Activated CD8-positive, alpha-beta memory T cell treated with anti-CD3 and anti-CD28 coated beads for 24 hours (primary cell): ENCODE measurements at places on chromosomes 2 and 18.
A peak's percentile ranks its signal among the peaks of the same experiment; 100 is the strongest.

- no peak for DNase-seq
These were observed 654.3 kb downstream of the LRRTM4 start for GRCh38 chr2:76867854-76868253.

DNA sequence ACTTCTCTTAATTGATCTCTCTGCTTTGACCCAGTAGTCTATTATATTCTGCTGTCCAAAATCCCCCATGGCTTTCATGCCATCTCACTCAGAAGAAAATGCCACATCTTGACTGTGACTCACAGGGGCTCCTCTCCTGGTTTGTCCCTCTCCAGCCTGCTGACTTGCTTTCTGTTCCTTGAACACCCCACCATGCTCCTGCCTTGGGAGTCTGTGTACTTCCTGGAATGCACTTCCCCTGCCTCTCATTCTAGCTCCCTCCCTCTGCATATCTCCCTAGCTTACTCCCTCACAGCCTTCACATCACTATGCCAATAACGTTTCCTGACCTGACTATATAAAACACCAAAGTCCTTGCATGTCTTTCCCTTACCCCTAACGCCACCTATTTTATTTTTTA lies 167.2 kb downstream of the TRIB2 start:
- no peak for DNase-seq

DNA sequence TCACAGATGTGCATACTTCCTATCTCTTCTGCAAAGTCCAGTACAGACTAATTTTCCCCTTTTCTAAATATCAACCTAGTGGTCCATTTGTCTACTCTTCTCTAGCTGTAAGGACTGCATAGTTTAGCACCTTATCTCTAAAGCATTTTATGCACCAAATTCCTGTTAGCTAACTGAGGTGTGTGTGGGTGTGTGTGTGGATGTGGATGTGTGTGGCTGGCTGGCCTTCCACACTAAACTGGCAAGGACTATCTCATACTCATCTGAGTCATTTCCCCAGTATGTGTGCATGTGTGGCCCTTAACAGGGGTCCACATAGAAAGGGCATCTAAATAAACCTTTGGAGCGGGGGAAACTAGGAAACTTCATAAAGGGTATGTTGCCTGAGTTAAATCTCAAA lies 139.6 kb downstream of the TTC32 start:
- no peak for DNase-seq

- no peak for DNase-seq
These were observed 103.7 kb downstream of the CTAGE1 start for GRCh38 chr18:22314001-22314400.

DNA sequence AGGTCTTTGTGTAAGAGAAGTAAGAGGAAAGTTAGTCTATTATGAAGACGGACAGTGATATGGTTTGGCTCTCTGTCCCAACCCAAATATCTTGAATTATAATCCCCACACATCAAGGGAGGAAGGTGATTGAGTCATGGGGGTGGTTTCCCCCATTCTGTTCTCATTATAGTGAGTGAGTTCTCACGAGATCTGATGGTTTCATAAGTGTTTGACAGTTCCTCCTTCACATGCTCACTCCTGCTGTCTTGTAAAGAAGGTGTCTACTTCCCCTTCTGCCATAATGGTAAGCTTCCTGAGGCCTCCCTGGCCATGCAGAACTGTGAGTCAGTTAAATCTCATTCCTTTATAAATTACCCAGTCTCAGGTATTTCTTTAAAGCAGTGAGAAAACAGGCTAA lies 67.6 kb downstream of the NEURL3 start:
- no peak for DNase-seq

DNA sequence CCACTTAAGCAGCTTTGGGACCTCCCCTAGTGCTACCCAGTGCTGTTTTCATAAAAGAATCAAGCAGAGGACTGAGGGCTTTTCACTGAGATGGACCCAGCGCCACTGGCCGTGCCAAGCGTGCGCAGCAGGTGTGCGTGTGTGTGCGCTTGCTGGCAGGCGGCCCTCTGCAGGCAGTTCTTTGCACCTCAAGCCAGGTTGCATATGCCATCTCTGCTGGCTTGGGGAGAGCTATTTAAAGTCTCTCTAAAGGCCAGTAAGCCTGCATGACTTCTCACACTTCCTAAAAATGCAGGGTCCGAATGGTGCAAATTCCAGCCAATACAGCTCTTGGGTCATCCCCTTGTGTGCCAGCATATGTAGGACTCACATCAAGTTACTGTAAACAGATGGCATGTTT lies 255.5 kb downstream of the RNF152 start:
- DNase-seq = no peak

DNA sequence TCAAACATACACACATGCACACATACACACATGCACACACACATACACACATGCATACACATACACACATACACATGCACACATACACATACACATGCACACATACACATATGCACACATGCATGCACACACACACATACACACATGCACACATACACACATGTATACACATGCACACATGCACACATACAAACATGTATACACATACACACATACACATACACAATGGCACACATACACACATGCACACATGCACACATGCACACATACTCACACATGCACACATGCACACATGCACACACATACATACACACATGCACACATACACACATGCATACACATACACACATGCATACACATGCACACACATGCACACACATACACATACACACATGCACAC lies 137.2 kb downstream of the ACKR3 start:
- no peak for DNase-seq

DNA sequence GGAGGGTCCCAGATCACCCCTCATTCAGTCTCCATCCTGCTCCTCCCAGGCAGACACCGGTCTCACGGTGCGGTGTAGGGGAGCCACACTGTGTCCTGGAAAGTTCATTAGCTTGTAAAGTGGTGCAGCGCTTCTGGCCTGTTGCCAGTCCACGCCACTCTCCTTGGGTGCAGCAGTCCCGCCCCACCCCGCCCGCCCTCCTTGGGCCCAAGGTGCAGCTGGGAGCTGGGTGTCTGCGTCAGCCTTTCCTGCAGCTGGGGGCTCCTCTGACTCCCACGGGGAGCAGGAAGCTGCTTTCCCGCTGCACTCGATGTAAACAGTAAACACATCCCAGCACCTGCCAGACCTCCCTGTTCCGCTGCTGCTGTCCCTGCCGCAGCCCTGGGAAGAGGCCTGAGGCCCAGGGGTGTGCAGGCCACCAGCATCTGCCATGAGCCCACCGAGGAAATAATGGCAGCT lies 53.8 kb upstream of the ASB18 start:
- no peak for DNase-seq

DNA sequence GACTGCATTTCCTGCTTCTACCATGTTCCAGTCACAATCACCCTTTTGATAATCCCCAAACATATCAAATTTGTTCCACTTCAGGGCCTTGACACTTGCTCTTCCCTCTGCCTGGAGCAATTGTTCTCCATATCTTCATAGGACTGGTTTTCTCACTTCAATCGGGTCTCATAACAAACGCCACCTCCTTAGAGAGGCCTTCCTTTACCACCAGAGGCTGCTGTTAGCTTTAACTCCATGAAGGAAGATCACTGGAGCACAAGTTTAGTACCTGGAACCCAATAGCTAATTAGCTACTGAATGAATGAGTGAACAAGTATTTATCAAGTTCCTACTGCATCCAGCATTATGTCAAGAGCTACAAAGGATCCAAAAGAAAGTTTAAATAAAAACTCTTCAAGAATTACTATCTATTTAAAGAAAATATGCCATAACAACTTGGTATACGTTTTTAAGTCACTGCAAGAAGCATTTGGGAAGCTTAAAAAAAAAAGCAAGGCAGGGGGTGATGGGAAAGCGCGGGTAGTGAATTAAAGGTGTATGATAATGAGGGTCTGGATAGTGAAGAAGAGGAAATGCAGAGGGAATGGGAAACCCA lies 58.8 kb downstream of the BAZ2B start:
- no peak for DNase-seq

DNA sequence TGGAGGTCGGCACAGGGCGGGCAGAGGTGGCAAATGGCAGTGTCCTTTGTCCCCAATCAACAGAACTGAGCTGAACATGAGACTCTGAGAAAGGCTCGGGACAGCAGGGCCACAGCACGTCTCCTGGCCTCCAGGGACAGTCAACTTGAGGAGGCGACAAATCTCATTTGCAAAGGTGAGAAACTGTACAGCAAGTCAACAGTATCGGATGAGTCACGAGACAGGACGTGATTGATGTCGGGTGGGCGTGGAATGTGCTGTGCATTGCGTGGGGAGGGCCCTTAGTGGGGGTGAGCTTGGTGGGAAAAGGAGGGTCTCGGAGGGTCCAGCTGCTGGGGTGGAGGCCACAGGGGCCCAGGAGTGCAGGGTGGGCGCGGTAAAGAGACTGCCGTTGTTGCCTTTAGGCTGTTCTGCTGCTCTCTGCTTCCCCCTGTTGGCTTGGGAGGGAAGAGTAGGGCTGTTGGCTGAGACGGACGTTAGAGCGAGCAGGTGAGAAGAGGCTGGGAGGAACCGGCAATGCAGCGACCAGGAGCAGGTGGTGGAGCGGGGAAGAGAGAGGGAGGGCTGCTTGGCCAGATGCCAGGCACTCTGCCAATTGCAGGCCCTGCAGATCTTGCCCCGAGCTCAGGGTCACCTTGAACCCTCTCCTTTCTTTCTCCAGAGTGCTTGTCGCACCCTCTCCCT lies 164.3 kb downstream of the BCL2 start:
- peak; percentile 92 for DNase-seq

DNA sequence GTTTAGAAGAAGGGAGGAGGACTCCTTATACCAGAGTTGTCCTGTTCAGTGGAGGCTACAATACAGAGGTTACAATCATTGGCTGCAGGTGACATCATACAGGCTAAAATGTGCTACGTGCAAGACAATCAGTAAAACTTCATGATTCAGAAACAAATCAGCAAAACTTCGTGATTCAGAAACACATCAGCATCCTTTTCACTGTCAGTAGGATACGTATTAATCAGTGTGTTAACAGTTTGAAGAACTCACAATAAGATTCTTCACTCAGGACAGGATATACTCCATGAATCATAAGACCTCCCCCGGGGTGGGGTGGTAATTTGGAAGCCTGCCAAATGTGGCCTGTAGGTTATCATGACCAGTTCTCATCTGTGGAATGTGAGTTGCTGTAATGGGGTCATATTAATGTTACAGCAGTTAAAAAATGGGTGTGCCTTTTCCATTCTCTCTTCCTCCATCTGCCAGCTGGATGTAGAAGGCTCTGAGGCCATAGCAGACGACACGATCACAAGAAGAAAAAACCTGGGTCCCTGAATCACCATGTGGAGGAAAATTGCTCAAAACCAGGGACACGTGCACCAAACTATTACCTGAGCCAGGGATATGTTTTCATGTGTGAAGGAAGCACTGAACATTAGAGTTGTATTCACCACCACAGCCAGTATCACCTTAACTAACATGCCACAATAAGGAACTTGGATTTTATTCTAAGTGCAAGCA lies 134.8 kb upstream of the CREB1 start:
- no peak for DNase-seq

GRCh38 chr2:159091976-159092375 lies 123.5 kb downstream of the TANC1 start:
- DNase-seq = no peak

DNA sequence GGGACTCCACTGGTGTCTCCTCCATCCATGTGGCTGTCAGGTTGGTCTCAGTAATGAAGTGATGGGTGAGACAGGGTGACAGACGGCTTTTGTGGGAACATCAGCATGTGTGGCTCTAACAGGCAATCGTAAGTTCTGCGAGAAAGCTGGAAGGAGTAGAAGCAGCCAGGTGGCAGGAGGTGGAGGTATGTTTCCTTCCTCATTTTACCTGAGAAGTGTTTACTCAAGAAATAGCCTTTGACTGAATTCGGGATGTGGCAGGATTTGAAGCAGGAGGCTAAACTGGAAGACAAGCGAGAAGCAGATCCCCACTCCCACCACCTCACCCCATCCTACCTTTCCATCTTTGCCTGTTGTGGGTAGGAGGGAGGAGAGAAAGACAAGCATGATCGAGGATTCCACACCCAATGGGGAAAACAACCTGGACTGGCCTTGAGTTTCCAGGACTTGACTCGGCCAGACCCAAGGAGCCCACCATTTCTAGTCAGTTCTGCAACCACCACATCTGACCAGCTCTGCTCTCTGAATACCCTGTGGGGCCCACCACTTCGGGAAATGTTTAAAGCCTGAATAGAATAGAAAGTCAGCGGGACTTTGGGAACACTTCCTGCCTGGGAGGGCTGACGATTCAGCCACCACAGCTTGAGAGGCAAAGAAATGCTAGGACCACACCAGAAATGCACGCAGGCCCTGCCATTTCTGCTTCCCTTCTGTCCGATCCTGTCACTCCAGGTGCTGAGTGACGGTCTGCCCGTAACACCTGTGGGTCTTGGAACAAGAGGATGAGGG lies 1.2 kb downstream of the ABCG8 start:
- DNase-seq = no peak

- peak; percentile 80 for DNase-seq
These were observed 127.5 kb downstream of the NFATC1 start for GRCh38 chr18:79523206-79523735.
